ENCODE measurements at places on chromosomes 6 and 20. TPM values are rescaled to one million over a fixed set of nuclear protein-coding genes. Genes with fewer than 3 reads are reported as not detected.

DNA sequence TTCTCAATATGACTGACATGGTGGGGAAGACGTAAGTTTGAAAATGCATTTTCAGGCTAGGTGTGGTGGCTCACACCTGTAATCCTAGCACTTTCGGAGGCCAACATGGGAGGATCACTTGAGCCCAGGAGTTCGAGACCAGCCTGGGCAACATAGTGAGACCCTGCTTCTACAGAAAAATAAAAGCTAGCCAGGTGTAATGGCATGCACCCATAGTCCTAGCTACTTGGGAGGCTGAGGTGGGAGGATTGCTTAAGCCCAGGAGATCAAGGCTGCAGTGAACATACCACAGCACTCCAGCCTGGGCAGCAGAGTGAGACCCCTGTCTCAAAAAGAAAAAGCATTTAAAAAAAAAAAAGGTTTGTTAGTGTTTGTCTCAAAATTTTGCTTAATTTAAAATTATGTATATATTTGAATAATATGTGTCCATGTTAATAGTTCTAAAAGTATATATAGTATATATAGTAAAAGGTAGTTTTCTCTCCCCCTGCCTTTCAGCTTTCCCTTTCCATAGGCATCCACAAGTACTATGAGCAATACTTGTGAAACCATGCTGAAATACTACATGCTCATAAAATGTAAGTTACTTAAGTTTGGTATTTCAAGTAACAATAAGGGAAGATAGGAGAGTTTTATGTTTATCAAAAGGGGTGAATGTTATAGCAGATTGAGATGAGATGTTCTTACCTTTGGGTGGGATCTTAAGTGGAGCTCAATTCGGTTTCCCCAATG, 15.1 kb downstream of the PTPRA start:
- peak overlapping the region; percentile 19 for H3K4me3 ChIP-seq
- H3K27ac ChIP-seq = no peak overlapping the region
- DNase-seq = no peak
- H3K27me3 ChIP-seq = no peaks in the 10 kb centered on the region
- H3K4me1 ChIP-seq = peaks cover 83% of the 10 kb centered on the region
- H3K36me3 ChIP-seq = peaks cover 15% of the 10 kb centered on the region

DNA sequence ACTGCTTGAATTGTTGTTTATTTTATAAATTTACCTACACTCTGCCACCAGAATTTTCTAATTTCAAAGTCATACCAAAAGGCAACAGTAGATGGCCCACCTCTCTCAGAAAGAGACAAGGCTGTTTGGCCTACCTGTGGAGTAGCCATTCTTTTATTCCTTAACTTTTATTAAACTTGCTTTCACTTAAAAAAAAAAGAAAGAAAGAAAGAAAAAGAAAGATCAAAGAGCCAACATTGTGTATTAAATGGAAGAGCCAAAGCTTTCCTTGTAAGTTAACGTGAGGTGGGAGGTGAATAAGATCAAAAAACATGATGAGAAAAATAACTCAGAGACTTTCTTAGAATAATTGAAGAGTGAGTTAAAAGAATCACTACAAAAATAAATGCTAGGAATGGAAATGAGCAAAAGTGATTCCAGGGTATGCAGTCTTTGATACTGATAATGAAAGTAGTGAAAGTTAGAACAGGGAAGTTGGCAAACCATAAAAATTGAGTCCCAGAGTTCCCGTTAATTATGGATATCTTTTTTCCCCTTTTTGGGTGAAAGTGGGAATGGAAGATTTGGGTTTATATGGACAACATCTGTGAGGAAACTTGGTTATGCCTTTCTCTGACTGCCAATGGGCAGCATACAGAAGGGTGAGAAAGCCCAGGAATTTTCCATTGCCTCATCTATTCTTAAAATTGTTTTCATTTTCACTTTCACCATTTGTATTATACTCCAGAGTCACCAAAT, 35.9 kb upstream of the MYB start:
- H3K36me3 ChIP-seq = no peaks in the 10 kb centered on the region
- H3K27me3 ChIP-seq = no peaks in the 10 kb centered on the region
- H3K27ac ChIP-seq = no peak overlapping the region

- no peaks in the 10 kb centered on the region for H3K27me3 ChIP-seq
- peaks cover 4% of the 10 kb centered on the region for H3K4me1 ChIP-seq
- H3K4me3 ChIP-seq = no peak overlapping the region
- no peak for DNase-seq
- no peak overlapping the region for H3K27ac ChIP-seq
These were observed 18.5 kb downstream of the RBCK1 start for GRCh38 chr20:426566-426965.

Gene ZBTB22
- polyA plus RNA-seq = 13.4 TPM

DNA sequence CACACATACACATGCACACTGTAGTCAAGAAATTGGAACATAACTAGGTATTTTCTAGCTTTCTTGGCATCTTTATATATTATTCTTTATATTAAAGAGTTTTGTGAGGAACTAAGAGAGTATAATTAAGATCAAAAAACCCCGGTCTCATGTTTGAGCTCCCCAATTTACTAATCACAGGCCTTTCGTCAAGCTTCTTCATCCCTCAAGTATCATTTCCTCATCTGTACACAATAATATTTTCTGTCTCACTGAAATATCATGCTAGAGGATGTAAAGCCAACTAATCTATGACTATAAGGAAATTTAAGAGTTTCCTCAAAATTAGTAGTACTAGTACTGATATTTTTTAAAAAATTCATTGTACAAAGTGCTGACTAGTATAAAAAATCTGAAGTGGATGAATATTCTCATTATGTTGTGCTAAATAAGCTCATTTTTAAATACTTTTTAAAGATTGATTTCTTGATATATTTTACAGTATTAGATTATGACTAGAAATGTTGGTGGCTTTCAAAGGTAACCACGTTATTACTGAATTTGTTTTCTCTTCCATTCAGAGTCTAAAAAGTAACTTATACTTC, 28.0 kb downstream of the PEX3 start:
- H3K4me3 ChIP-seq = no peak overlapping the region
- H3K27me3 ChIP-seq = no peaks in the 10 kb centered on the region
- H3K27ac ChIP-seq = no peak overlapping the region
